ENCODE measurements at places on chromosomes 6 and 20.

- H3K4me3 ChIP-seq = no peak overlapping the region
- no peak for DNase-seq
- H3K4me1 ChIP-seq = no peaks in the 10 kb centered on the region
- H3K36me3 ChIP-seq = peaks cover 33% of the 10 kb centered on the region
Observed at GRCh38 chr6:89731924-89732567, 87.5 kb downstream of the MDN1 start.

DNA sequence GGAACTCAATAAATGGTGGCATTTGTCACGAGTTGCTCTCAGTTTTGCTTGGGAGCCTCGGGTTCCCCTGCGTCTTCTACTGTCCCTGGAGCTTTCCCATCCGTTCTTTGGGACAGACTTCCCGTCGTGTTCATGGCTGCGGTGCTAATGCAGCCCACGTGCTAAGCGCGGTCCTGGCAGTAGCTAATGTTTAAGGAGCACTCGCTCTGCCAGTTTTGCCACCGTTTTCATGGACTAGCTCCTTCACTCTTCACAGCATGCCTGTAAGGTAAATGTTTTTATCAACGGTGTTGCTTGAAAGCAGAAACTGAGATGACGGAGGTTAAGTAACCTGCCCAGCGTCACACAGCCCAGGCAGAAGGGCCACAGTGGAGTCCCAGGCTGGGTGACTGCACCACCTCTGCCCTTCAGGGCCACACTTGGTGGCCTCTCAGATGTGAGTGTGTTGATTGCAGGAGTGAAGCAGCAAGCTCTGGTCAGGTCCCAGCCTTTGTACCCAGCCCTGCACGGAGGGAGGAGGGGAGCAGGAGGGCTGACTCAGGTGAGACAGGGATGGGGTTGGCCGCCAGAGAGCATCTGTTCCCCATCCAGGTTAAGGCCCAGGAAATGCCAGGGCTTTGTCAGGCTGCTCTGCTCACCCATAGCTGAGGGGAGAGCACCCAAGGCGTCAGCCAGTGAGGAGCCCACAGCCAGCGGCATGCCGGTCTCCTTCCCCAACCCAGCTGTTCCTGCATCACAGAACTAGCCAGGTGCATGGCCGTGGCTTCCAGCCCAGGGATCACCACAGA is 181.8 kb downstream of the ZMYND8 start:
- H3K4me3 ChIP-seq = no peak overlapping the region
- DNase-seq = no peak
- peaks cover 6% of the 10 kb centered on the region for H3K27me3 ChIP-seq
- no peaks in the 10 kb centered on the region for H3K36me3 ChIP-seq

GRCh38 chr6:3928111-3928510 is 78.9 kb downstream of the FAM50B start:
- H3K27me3 ChIP-seq = no peaks in the 10 kb centered on the region
- peaks cover 42% of the 10 kb centered on the region for H3K4me1 ChIP-seq

DNA sequence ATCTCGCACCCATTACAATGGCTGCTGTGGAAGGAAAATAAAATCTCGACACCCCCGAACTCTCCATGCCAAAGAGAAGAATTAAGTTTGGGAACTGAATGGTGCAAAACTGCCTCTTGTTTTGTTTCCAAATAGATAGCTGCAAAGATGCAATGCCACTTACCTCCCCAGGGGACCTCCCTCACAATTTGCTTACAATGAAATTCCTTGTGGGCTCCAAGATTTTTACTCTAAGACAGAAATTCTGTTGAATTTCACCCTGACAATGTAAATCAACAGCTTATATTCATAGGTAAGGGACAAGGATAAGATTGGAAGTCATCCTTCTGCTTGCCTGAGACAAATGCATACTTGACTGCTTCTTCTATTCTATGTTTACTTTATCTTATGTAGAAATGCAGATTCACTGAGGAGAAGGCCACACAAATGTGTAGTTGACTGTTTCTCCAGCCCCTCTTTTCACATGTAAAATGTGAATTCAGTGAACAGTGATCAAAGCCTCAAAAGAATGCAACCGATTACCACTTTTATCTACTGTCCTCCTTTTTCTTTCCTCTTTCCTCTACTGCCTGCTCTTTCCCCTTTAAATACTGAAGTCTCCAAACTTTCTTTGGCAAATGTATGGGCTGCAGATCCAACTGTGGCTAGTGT is 36.6 kb downstream of the ADGRF4 start:
- no peak overlapping the region for H3K4me3 ChIP-seq
- DNase-seq = no peak
- H3K4me1 ChIP-seq = peaks cover 5% of the 10 kb centered on the region
- H3K27me3 ChIP-seq = no peaks in the 10 kb centered on the region
- H3K36me3 ChIP-seq = no peaks in the 10 kb centered on the region

DNA sequence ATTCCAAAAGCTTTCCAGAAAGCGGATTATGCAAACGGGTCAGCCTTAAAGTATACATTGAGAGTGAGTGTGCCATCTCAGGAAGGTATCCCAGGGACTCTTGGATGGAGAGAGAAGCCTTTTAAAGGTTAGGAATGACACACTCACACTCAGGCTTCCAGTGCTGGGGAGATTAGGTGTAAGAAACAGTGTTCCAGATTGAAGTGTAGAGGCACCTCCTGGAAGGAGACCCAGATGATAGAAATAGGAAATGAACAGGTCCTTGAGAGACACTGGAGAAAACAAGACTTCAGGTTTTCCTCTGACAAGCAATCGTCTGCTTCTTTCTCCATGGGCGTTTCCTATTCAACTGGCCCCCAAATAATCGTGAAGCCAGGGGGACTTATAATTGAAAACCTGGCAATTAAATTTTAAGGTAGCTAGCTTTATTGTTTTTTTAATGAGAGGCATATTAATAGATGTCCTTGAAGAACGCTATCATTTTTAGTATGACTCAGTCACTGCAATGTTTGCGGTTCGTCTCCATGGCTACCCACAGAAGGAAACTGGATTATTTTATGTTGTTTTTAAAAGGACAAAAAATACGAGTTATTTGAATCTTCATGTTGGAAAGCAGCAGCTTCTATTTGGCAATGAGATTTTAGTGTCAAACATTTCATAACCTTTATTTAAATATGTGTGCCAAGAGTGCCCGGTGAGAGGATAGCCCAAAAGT is 85.3 kb downstream of the TRMT6 start:
- no peaks in the 10 kb centered on the region for H3K27me3 ChIP-seq
- peaks cover 20% of the 10 kb centered on the region for H3K4me1 ChIP-seq
- no peak overlapping the region for H3K4me3 ChIP-seq
- peaks cover 3% of the 10 kb centered on the region for H3K36me3 ChIP-seq

DNA sequence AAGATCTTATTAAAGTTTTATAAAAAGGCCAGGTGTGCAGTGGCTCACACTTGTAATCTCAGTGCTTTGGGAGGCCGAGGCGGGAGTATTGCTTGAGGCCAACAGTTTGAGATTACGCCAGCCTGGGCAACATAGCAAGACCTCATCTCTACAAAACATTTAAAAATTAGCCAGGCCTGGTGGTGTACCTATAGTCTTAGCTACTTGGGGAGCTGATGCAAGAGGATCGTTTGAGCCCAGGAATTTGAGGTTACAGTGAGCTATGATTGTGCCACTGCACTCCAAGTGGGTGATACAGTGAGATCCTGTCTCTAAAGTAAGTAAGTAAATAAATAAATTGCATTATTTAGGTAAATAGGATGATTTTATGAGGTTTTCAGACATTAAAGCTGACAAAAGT is 183.2 kb downstream of the ISM1 start:
- H3K27me3 ChIP-seq = no peaks in the 10 kb centered on the region
- no peak for DNase-seq
- H3K4me1 ChIP-seq = peaks cover 15% of the 10 kb centered on the region
- no peak overlapping the region for H3K4me3 ChIP-seq
- H3K36me3 ChIP-seq = no peaks in the 10 kb centered on the region

DNA sequence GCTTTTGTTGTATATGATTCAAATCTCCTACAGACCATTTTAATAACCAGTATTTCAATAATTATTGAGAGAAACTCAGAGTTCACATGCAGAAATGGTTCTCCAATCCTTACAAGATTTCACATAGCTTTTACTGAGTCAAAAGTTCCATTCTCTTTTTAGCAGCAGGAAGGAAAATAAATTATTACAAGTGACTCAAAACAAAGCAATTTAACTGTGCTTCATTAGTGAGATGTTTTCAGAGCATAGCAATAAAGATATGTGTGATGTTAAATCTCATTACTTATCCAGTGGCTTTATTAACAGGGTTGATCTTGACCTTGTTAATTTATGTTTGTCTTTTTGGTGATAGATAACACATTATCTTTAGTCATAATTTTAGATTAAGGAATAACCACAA is 22.0 kb downstream of the KIF13A start:
- H3K4me3 ChIP-seq = no peak overlapping the region
- H3K27me3 ChIP-seq = no peaks in the 10 kb centered on the region
- no peaks in the 10 kb centered on the region for H3K36me3 ChIP-seq
- DNase-seq = no peak

DNA sequence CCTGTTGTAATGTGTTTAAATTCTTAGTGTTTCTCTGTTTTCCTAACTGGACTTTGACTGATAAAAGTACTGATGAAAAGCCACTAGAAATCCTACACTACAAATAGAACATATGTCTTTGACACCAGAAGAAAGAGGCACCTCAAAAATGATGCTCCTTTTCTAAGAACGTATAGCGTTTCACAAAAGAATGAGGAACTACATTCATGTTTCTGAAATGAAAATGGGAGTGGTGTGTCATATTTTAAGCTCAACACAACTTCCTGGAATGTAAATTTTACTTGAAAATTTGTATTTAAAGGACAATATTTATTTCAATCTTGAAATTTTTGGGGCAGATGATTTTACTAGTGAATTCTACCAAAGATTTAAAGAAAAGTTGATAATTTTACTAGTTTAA is 35.3 kb downstream of the KIAA0408 start:
- H3K27me3 ChIP-seq = no peaks in the 10 kb centered on the region
- H3K4me3 ChIP-seq = no peak overlapping the region
- no peak for DNase-seq
- H3K27ac ChIP-seq = no peak overlapping the region

DNA sequence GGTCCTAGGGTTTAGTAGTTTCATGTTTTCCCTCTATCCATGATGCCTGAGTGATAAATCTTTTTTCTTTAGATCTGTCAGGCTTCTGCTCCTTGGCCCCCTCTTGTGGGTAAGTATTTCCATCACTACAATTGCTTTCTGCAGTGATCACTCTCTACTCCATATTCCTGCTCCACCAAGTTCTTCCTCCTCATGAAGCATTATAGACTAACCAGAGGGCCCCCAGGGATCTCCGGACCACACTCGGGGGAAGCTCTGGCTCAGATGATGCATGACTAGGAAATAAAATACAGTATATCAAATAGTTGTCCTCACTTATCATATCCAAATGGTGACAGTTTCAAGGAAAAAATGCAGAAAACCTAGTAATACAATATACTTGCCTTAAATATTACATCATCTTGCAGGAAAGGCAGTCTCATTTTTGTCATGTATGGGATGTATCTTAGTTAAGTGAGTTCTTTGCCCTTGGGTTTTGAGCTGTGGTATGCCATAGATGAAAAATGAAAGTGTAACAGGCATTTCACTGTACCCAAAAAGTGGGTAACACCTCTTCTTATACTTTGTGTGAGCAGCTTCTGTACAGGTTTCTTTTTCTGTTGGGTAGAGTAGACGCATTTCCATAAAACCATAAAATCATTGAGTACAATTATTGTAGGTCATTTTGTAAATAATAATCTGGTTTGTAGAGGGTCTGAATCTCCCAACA is 200.9 kb upstream of the EYA4 start:
- H3K36me3 ChIP-seq = no peaks in the 10 kb centered on the region
- H3K27me3 ChIP-seq = no peaks in the 10 kb centered on the region
- no peak for DNase-seq
- H3K4me3 ChIP-seq = no peak overlapping the region
- no peak overlapping the region for H3K27ac ChIP-seq
- no peaks in the 10 kb centered on the region for H3K4me1 ChIP-seq

- H3K27ac ChIP-seq = peak overlapping the region; percentile 79
- DNase-seq = no peak
Observed at GRCh38 chr20:21125072-21125848, 622 bp upstream of the KIZ start.

GRCh38 chr20:14498772-14499171 is 161.4 kb upstream of the FLRT3 start:
- H3K4me1 ChIP-seq = no peaks in the 10 kb centered on the region
- no peaks in the 10 kb centered on the region for H3K36me3 ChIP-seq
- DNase-seq = no peak

DNA sequence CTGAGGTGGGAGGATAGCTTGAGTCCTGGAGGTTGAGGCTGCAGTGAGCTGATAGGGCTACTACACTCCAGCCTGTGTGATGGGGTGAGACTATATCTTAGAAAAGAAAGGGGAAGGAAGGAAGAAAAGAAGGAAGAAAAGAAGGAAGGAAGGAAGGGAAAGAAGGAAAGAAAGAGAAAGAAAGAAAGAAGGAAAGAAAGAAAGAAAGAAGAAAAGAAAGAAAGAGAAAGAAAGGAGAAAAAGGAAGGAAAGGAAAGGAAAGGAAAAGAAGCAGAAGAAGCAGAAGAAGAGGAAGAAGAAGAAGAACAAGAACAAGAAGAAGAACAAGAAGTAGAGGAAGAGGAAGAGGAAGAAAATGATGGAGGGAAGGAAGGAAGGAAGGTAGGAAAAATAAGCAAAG is 1130.2 kb upstream of the MAP3K7 start:
- no peaks in the 10 kb centered on the region for H3K27me3 ChIP-seq
- H3K4me1 ChIP-seq = no peaks in the 10 kb centered on the region
- no peaks in the 10 kb centered on the region for H3K36me3 ChIP-seq
- no peak for DNase-seq
- no peak overlapping the region for H3K4me3 ChIP-seq
- no peak overlapping the region for H3K27ac ChIP-seq

- H3K27me3 ChIP-seq = peaks cover 24% of the 10 kb centered on the region
- no peaks in the 10 kb centered on the region for H3K36me3 ChIP-seq
- no peak overlapping the region for H3K4me3 ChIP-seq
Observed at GRCh38 chr20:63058696-63059335, 52.1 kb upstream of the BHLHE23 start.

DNA sequence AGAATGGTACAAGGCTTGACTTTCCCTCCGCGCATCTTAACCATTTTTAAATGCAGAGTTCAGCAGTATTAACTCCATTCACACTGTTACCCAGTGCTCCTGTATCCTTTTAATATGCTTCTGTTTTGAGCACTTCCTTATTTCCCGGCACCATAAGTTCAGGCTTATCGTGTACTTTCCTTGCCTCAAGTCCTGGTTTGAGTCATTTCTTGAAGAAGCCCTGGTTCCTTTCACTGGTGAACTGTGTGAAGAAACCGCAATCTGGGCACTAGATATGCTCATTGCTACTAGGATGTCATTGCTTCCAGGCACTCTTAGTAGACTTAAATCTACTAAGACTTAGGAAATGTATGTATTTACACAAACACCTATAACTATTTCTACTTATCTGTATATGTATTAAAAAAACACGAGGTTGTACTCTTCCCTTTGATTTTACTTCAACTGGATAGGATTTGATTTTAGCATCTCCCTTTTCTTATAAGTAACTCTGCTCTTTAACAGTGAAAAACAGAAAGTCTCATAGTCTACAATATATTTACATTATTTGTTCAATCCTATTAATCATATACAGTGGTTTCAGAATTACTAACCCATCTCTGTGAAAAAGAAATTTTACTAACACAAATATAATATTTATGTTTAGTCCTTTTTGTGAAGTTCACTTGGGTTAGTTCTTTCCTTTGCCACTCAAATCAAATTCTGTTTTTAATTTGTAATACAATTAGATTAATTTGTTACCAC is 135.5 kb downstream of the CDKAL1 start:
- peaks cover 5% of the 10 kb centered on the region for H3K4me1 ChIP-seq
- DNase-seq = no peak
- no peaks in the 10 kb centered on the region for H3K27me3 ChIP-seq
- no peak overlapping the region for H3K27ac ChIP-seq
